ENCODE measurements at places on chromosomes 3 and 15.
A peak's percentile ranks its signal among the peaks of the same experiment; 100 is the strongest.

DNA sequence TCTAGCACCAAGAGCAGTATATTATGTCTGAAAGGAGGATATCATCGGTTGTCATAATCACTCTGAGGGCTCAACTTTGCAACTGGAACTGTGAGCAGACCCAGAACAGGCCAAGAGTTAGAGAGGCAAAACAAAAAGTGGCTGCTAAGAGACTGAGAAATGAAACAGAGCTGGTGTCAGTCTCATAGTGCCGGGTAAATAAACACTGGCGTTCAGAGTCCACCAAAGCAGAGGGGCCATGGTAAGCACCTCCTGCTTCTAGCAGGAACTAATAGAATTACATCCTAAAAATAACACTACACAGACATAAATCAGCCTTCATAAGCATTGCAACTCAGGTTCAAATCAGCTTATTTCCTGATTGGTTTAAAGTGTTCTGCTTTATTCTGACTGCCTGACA is 10.3 kb upstream of the IL12A start:
- DNase-seq, result no peak

DNA sequence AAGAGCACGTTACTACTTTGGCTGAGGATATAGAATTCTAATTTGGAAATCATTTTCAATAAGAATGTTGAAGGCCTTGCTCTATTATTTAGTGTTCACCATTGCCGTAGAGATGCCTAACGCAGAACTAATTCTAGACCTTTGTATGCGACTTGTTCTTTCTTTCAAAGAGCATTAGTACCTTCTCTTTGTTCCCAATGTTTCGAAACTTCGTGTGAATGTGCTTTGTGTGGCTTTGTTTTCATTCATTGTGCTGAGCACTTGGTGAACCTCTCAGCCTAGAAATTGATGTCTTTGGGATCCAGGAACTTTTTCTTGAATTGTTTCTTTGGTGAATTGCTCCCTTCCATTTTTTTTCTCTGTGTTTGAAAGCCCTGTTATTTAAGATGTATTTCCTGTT is 19.8 kb upstream of the PCSK6 start:
- no peak for DNase-seq

GRCh38 chr3:65857327-65857726 is 181.4 kb downstream of the MAGI1 start:
- no peak for DNase-seq

DNA sequence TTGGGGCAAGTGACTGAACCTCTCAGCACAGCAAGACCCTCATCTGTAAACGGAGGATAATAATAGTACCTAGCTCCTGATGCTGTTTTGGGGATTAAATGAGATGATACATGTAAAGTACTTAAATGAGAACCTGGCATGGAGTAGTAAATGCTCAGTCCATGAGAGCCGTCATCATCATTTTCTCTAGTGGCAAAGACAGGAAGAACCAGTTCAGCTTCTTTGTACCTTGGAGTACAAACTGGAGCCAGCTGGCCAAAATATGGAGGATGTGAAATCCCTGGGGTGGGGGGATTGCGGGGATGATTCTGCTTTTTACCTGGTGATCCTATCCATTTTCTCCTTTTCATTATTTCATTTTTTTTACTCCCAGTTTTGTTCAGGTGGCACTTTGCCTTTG is 204.2 kb upstream of the LRRN1 start:
- DNase-seq, result no peak

DNA sequence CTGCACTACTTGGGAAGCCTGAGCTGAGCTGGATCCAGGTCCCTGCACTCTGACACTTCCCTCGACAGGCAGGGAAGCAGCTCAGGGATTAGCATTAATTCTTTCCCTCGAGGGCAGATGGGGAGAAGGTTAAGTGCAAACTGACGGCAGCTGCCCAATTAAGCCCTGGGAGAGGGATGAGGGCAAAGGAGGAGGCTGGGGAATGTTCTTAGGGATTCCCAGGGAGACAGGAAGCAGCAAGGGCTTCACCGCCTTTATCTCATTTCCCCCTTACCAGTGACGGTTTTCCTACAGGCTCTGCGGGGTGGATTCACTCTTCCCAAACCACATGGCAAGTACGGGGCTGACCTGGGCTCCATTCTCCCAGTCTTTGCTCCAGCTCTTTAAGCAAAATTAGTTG is 519.0 kb upstream of the PROK2 start:
- no peak for DNase-seq

DNA sequence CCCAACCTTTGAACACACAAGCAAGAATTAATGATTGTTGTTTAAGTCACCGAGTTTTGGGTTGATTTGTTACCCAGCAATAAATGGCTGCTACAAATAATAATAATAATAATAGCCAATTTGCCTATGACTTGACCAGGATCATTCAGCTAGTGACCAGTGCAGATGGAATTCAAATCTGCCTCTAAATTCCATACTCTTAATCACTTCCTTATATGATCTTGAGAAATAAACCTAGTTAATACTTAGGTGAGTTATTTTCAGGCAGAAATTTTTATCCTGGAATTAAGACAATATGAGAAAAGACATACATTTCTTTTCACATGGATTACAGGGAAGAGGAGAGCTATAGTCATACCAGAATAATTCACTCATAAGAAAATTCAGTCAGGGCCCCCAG is 116.0 kb upstream of the GALNT15 start:
- DNase-seq, result peak; percentile 43

- DNase-seq, result no peak
Observed at GRCh38 chr3:26312816-26313215, 309.8 kb upstream of the LRRC3B start.

DNA sequence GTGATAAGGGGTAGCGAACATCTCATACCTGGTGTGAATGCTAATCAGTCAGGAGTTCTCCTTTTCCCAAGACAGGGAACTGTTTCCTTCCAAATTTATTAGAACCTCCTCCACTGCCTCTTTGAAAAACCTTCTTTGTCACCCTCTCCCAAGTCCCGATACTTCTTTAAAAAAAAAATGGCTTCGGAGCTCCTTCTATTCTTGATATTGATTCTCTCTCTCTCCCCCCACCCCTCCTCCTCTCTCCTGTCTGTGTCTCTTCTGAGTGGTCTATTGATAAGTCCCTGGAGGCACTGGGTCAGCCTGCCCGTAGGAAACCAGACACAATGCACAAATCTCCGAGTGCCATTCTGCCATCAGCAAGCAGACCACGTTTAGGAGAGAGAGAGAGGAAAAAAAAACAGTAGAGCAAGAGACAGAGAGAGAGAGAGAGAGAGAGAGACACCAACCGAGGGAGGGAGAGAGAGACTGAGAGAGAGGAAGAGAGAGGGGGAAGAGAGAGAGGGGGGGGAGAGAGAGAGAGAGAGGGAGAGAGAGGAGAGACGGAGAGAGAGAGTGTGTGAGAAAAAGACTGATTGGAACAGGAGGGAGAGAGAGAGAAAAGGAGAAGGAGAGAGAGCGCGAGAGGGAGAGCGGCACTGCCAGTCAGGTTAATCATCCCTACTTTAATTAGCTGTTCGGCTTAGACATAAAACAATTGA is 160.9 kb downstream of the TIGIT start:
- DNase-seq, result peak; percentile 2

DNA sequence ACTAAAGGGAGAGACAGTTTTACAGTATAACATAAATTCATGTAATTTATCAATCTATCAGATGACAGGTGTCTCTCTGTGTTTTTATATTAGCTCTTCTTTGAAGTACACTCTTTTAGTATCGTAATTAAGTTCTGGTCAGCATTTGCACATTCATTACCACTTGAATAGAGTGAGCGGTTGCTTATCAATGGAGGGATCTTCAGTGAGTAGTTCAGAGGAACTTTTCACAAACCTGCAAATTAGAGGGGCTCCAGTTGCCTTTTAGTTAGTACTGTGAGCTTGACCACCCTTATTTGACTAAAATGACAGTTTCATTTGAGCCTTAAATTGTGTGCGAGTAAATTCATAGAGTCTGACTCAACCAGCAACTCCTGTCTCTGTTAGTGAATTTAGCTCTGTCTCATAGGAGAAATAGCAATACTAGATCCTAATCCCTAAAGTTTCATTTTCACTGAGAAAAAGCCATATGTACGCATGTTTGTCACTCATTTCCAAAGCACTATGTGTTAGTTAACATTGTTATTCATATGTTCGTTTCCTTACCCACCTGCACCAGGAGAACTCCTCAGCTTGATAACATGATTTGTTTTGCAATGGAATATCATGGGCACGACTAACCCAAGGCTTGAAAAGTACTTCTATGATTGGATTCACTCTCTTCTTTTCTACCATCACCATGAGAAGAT is 57.5 kb upstream of the ZBED2 start:
- no peak for DNase-seq

- no peak for DNase-seq
Observed at GRCh38 chr3:60770532-60770931, 480.7 kb downstream of the FHIT start.

DNA sequence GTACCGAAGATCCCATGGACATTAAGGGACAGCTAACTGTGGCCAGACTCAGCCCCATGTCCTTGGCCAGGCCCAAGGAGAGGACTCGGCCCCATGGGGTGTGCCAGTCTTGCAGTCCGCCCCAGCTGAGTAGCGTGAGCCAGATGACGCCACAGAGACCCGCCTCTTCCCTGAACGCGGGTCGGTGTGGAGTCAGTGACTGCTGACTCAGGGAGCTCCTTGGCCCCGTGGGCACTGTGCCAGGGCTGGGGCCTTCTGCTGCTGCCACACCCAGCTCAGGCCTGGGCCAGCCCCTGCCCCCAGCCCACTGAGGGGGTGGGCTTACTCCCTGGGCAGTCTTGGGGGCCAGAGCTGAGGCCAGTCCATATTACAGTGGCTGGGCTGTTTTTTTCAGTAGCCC is 52.8 kb downstream of the PLXNA1 start:
- DNase-seq, result peak; percentile 76

DNA sequence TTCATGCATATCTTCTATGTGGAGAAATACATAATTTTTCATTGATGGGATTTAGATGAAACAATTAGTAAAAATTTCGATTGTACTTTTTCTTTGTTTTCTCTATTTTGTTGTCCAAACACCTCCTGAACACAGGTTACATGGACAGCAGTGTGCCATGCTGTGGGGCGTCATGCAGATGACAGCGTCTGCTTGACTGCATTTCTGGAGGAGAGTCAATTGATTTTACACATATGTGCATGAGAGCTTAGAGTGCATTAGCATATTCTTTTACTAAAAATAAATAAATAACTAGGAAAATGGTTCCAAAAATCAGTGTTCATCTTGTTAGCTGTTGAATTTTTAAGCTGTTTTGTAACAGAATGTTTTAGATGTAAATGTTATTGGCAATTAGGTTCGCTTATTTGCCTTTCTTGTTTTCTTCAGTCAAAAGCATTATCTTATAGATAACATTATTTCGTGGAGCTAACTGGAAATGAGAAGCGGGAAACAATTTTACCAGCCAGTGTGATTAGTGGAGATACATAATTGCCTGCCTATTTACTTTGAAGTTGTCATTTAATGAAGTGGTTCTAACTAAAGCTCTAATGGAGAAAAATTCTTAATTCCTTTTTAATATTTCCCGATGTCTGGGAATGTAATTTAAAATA is 82.7 kb upstream of the VGLL3 start:
- DNase-seq, result no peak

GRCh38 chr3:99971761-99972160 is 142.5 kb downstream of the FILIP1L start:
- no peak for DNase-seq
